ENCODE measurements at places on chromosomes 12 and 14.
A peak's percentile ranks its signal among the peaks of the same experiment; 100 is the strongest.

- DNase-seq, result no peak
These were observed 379.4 kb downstream of the RPS29 start for GRCh38 chr14:49206828-49207227.

GRCh38 chr14:26255213-26255612 is 342.6 kb downstream of the NOVA1 start:
- no peak for DNase-seq

DNA sequence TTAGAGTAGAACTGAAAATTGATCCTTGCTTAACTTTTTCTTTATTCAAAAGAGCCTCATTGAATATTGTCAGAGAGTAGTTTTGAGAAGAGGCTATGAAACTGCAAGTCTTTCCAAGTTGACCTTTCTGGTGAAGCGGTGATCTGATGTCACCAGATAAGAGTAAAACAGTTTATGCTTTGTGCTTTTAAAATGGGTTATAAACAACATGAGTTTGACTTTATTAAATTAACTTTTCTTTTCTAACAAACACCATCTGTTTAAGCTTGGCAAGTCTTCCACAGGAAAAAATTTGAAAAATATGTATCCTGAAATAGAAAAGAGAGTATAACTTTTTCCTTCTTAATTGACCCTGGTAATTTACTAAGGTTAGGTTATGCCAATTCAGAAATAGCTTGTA is 408.7 kb upstream of the NOVA1 start:
- DNase-seq, result no peak

DNA sequence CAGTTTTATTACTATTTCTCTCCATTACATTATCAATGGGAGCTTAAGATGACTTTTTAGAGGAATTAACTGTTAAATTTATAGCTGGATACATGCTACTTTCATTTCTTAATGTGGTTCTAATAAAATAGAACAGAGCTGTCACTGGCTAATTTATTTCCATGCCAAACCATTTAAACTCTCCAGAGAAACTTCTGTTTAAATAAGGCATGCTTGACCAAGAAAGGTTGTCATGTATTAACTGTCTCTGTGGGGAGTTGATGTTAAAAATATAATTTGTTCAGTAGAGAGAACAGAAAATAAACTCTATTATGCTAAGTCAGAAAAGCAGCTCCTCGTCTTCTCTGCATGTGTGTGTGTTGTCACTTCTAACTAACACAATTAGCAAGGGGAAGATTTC is 447.4 kb downstream of the SLC16A7 start:
- no peak for DNase-seq

GRCh38 chr12:98371419-98371818 is 144.0 kb upstream of the TMPO start:
- DNase-seq, result no peak

DNA sequence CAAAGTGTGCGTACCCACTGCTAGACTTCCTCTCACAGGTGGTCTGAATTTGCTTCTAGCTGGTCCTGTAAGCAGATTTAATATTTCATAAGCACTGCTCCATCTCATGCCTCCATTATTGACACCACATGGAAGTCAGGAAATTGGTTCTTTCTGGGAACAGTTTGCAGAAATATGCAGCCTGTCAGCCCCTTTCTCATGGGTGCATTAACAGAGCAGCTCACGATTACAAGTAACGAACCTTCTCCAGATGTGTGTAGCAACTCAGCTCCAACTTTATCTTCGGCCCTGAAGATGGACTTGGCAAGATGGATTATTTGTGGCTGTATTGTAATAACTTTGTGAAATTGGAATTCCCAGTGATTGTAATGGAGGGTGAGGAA is 214.5 kb upstream of the DDHD1 start:
- no peak for DNase-seq

- DNase-seq, result no peak
These were observed 509.2 kb downstream of the FLRT2 start for GRCh38 chr14:86039176-86039575.

GRCh38 chr14:24706351-24706750 is 72.4 kb upstream of the GZMB start:
- DNase-seq, result no peak

DNA sequence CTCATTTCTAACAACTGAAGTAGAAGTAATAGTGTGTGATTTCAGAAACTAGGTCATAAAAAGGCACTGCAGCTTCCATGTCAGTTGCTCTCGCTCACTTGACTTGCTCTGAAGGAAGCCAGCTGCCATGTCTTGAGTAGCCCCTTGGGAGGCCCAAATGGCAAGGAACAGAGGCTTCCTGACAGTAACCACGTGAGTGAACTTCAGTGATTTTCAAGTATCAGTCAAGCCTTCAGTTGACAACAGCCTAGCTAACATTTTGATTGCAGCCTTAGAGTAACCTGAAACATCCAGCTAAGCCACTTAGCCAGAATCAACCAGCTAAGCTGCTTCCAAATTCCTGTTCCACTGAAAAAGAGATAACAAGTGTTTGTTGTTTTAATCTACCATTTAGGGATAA is 26.7 kb downstream of the TOGARAM1 start:
- DNase-seq, result no peak

DNA sequence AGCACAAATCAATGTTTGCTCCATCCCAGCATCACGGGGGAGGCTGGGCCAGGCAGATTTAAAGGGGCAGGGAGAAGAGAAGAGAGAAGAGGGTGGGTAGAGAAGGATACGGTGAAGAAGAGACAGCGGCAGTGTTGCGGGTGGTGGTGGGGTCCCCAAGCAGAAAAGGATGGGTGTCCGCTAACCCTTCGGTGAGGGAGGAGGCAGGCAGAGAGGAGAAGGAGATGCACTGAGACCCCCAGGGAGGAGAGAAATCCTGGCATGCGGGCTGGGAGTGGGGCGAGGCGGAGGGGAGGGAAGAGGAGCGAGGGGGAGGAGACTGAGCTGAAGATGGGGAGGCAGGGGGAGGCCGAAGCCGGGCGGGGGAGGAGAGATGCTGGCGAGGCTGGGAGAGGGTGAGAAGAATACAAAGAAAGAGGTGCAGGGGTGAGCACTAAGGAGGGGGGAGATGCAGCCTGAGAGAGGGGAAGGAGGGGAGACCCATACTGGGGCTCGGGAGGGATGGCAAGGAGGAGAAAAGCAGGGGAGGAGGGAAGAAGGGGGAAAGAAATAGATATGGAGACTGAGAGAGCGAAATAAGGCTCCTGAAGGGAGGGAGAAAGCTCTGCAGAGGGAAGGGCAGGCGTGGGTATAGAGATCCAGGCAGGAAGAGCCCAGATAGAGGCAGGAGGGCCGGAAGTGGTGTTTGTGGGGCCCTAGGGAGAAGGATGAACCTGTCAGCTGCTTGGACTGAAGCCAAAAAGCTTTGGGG is at the start of gene JPH4:
Gene JPH4 (minus strand): TSS at position 231 of the 751 bp plus-strand sequence. CDS start 1,337 bp downstream, outside the sequence.
- DNase-seq, result peak; percentile 70

DNA sequence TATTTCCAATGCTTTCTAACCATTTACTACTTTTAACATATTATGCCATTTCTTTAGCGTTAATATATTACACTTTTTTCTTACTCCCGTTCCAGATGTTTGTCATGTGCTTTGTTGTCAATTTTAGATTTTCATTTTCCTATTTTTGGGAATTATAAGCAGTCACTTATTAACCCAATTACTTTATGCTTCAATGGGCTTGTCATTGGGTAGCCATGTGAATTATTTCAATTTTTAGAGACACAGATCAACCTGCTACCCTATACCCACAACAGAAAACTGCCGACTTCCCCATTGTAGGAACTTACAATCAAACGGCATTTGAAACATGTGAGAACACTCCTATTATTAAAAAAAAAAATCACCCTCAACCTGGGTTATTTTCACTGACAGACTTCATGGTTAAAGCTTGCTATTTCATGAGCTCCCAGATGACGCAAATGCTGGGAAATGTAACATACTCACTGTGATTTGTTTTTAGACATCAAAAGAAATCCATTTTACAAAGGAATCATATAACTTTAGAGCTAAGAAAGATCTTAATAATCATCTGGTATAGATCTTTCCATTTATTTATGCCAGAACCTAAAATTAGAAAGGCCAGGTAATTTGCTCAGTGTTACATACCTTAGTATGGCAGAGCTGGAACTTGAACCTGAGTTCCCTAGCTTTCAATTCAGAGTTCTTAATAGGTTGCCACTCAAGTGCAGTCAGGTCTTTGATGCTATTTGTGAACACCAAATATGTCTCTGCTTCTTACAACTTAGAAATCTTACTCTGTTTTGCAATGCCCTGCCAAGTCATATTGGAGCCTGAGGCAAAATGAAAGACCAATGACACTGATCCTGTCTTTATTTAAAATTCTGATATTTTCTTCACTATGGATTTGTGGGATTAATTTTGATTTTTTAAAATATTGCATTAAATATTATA is 340.4 kb downstream of the RAD51B start:
- no peak for DNase-seq

GRCh38 chr12:64720884-64721283 is 38.3 kb downstream of the GNS start:
- no peak for DNase-seq

DNA sequence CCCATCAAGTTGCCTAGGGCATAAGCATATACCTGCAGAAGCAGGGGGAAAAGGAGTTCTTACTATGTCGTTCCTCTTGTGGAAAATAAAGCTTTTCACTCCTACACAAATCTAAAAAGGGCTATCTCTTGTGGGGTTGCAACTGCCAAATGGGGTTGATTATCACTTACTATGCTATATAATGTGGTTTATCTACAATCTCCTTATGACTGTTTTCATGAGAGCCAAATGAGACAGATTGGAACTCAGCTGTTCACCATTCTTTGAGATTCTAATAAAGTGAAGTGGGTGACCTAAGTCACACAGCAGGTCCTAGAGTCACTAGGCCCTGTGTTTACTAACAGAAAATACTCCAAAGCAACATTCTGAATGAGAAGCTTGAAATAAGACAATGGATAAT is 47.7 kb downstream of the CIT start:
- DNase-seq, result no peak

- no peak for DNase-seq
These were observed 439.7 kb downstream of the ADAMTS20 start for GRCh38 chr12:43112101-43112920.

GRCh38 chr12:79016181-79016580 is 151.6 kb downstream of the SYT1 start:
- no peak for DNase-seq

DNA sequence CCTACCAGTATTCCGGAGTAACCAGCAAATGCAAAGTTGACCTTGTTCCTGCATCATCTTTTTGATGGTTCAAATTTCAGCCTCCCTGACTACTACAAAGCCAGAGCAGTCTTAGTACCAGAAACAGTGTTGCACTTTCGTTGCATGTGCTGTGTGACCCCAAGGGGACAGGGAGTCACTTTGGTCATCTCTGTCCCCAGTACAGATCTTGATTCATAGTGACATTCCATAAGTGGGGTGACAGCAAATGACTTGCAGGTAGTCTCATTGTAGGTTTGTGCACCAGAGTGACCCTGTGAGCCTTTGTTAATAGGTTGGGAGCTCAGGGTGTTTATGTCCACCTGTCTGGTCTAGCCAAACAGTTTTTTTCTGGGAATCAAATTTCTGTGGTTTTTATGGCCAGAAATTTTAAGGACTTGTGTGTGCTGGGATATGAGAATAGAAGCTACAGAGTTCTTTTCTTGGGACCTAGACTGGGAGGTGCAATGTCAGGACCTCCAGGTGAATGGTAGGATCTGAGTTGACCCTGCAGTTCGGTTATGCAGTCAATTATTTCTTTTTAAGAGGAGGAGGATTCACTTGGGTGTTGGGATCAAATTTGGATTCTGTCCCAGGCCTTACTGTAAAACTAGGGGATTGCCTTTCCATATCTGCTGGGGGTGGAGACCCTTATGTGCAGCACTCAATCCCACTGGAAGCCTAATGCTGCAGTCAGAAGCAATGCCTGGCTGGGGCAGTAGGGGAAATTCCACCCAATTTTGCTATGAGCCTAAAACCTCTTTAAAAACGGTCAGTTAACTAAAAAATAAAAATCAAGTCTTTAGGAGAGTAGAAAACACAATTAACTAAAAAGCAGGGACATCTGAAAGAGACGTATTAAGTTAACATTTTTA is 10.1 kb downstream of the EIF5 start:
- DNase-seq, result no peak

- no peak for DNase-seq
These were observed 19.7 kb downstream of the FOS start for GRCh38 chr14:75298187-75298965.

GRCh38 chr14:103418481-103418818 is 33.2 kb downstream of the MARK3 start:
- DNase-seq, result no peak

DNA sequence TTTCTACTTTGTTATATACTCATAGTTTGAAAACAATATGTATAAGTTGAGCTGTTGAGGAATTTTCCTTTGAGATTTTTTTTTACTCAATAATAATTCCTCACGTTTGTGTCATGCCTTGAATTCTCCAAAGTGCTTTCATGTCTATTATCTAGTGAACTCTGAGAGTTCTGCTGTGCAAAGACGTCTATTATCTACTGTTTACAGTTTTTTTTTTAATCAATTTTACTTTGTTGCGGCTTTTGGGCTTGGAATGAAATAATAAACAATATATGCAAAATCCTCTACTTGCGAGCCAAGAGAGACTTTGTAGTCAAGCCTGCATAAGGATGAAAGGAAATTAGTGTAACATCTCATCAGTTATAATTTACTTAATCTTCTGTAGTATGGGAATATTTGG is 107.2 kb upstream of the FRMD6 start:
- no peak for DNase-seq

- DNase-seq, result no peak
These were observed 45.5 kb upstream of the RERGL start for GRCh38 chr12:18135509-18135908.

- no peak for DNase-seq
These were observed 4.6 kb downstream of the PKP2 start for GRCh38 chr12:32891956-32892355.

DNA sequence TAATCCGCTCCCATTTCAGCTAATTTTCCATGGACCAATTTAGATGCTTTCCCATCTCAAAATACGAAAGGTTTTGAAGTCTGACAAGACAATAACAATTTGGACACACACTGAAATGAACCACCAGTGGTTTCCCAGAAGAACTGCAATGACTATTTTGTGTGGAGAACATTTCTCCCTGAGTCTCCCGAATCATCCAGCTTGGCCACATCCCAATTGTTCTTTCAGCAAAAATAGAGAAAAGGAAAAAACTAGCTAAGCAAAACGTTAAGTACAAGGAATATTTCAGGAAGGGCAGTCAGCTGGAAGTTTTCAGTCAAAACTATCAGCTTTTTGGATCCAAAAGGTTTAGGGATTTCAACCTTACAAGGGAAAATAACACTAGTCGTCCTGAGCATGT is 390.6 kb downstream of the KCNH5 start:
- DNase-seq, result no peak

- DNase-seq, result peak; percentile 56
These were observed at the start of gene KIF5A for GRCh38 chr12:57549909-57550640. TSS of gene KIF5A (plus strand) at chr12:57550044. CDS start at chr12:57550272, 228 bp downstream.

- no peak for DNase-seq
These were observed 14.5 kb upstream of the FLVCR2 start for GRCh38 chr14:75563931-75564330.

GRCh38 chr12:80756875-80757274 is 40.2 kb downstream of the MYF5 start:
- no peak for DNase-seq

- DNase-seq, result no peak
These were observed 148.0 kb downstream of the SLC38A4 start for GRCh38 chr12:46677749-46678148.

Data from anterior cingulate cortex (tissue), 58 donors.